ENCODE measurements at places on chromosomes 5 and 9. TPM values are rescaled to one million over a fixed set of nuclear protein-coding genes. Genes with fewer than 3 reads are reported as not detected.

DNA sequence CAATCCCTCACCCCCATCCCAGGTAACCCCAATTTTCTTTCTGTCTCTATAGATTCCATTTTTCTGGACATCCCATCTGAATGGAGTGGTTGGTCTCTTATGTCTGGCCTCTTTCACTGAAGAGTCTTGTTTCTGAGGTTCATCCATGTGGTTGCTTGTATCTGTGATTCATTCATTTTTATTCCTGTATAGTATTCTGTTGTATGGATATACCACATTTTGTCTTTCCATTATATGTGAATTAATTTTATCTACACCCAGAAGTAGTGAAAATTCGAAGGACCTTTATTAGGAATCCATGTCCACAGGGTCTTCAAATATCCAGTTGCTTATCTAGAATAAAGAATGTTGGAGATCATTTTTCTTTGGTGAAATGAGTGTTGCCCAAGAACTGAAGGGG, 207.6 kb upstream of the MSX2 start:
- DNase-seq, result no peak

GRCh38 chr5:5077236-5077635, 62.9 kb upstream of the ADAMTS16 start:
- no peak for DNase-seq

DNA sequence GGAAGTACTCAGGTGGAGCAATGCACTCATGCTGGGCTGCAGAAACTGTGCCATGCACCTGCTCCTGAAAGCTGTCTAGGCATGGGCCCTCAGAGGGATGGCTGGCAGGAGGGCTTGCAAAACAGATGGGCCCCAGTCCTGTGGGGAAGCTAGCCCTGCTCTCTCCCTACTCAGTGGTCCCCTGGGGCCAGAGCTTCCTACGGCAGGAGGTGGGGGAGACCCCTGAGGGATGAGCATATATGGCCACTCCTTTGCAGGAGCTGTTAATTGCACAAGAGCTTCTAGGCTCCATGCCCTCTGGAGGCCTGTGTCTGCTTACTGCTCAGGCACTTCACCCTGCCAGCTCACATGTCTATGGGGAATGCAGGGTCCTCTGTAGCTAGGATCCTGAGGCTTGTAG, 545.3 kb upstream of the PTPRD start:
- no peak for DNase-seq

DNA sequence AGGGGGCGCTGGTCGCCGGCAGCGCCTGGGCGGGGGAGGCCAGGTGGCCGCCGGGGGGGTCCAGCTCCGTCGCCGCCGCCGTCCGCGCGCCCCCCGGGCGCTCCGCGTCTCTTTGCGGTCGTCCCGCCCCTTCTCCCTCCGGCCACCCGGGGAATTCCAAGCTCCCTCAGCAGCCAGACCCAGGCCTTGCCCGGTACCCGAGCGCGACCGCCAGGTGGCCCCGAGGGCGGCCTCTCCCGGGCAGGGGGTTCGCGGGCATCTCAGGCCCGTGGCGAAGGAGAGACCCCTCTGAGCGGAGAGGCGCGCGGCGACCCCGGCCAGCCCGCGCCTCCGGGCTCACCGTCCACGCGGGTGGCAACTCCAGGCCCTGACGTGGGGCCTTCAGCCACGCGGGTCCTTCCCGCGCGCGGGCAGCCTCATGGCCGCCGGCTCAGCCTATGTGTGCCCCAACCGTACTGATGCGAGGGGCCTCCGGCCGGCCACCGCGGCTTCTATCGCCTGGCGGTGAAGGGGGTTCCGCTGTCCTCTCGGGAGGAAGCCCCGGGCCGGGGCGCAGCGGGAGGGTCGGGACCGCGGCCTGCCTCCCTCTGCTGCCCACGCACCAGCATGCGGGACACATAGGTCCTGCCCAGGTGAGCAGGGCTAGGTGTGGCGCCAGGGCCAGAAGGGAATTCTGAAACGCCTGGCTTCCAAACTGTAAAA, 529 bp upstream of the NRARP start:
- no peak for DNase-seq

GRCh38 chr9:84841931-84842330, 172.4 kb downstream of the NTRK2 start:
- no peak for DNase-seq

DNA sequence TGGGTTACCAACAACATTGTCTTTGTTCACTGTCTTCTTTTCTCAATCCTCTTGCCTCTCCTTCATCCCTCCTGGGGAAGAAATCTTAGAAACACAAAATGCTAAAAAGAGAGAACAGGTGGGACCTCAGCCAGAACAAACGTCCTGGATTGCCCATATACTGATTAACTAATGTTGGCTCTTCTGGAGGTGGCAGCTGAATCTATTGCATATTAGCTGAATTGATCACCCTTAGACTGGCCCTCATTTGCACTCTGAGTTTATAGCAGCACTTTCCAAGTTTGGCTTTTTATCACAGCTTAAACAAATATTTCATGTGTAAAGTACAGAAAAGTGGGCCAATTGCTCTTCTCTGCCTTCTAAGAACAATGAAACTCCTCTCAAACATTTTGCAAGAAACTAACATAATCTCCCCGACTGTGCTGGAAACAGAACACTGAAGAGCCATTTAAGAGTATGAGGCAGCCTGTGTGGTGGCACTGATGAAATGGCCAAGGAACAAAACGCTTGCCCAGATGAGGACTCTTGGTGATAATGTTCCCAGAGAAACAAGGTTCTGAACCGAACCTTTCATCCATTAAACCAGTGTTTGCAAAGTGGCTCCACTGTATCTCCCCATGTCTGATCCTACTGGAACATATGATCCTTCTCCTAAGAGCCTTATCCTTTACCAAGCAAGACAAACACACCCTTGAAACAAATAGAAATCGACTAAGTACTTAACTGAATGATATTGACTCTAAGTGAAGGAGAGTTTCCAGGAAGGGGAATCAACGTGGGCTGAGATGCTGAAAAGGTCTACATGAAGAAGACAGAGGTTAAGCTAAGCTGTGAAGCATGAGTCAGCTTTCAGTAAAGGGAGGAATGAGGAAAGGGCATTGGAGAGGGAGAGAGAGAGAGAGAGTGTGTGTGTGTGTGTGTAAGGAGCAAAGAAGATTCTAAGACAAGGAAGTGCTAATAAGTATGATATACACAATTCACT, 83.2 kb upstream of the LIFR start:
- no peak for DNase-seq

- DNase-seq, result no peak
Measured at GRCh38 chr9:128143525-128144238, 5.6 kb upstream of the LCN2 start.

- DNase-seq, result no peak
Measured at GRCh38 chr5:178435321-178436238, 154.6 kb downstream of the COL23A1 start.

DNA sequence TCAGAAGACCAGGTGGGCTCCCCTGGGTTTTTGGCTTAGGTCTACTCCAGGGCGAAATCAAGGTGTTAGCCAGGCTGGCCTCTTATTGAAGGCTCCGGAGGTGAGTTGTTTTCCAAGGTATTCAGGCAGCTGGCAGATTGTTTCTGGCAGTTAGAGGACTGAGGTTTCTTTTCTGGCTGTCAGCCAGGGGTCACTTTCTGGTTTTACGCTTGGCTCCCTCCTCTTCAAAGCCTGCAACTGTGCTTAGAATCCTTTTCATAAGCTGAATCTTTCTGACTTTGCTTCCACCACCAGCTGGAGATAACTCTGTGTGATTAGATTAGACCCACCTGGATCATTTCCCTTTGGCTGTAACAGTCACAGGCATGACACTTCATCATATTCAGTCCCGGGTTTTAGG, 24.6 kb downstream of the RFK start:
- no peak for DNase-seq

The PCDHGA12 gene
- 0.17 TPM for total RNA-seq

- peak; percentile 10 for DNase-seq
Measured at GRCh38 chr5:156835905-156836304, 14.2 kb upstream of the PPP1R2B start.

The LPAR1 gene
- 7.4 TPM for total RNA-seq

GRCh38 chr5:8458038-8458383, 589.1 kb downstream of the MTRR start:
- DNase-seq, result no peak
